ENCODE measurements at places on chromosomes 12 and 14. TPM values are rescaled to one million over a fixed set of nuclear protein-coding genes. Genes with fewer than 3 reads are reported as not detected.

GRCh38 chr12:52073531-52074381, 4.0 kb downstream of the ATG101 start:
- H3K27me3 ChIP-seq, result no peaks in the 10 kb centered on the region
- H3K4me1 ChIP-seq, result peaks cover 21% of the 10 kb centered on the region
- DNase-seq, result no peak
- no peak overlapping the region for H3K27ac ChIP-seq
- H3K4me3 ChIP-seq, result no peak overlapping the region
- H3K36me3 ChIP-seq, result peaks cover 35% of the 10 kb centered on the region

DNA sequence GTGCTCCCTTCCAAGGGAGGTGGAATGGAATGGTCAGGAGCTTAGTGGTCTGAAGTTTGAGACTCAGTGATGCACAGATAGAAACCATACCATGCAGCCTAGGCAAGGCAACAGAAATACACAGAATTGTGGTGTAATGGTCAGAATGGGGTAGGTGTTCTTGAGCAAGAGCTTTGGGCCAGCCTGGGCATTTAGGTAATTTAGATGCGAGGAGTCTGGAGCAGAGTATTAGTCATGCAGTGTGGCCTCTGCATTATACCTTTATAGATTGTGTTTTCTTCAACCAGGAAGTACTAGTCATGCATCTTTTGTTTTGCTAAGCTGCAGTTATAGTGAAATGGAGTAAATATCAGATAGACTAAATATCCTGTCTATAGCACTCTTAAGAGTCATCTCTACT, 118.3 kb downstream of the DAAM1 start:
- no peaks in the 10 kb centered on the region for H3K36me3 ChIP-seq
- DNase-seq, result no peak
- peaks cover 79% of the 10 kb centered on the region for H3K4me1 ChIP-seq
- no peak overlapping the region for H3K4me3 ChIP-seq
- peak overlapping the region; percentile 70 for H3K27ac ChIP-seq

GRCh38 chr12:117580718-117581062, 219.3 kb upstream of the NOS1 start:
- H3K4me3 ChIP-seq, result no peak overlapping the region
- no peaks in the 10 kb centered on the region for H3K36me3 ChIP-seq
- no peak overlapping the region for H3K27ac ChIP-seq
- peaks cover 19% of the 10 kb centered on the region for H3K4me1 ChIP-seq

DNA sequence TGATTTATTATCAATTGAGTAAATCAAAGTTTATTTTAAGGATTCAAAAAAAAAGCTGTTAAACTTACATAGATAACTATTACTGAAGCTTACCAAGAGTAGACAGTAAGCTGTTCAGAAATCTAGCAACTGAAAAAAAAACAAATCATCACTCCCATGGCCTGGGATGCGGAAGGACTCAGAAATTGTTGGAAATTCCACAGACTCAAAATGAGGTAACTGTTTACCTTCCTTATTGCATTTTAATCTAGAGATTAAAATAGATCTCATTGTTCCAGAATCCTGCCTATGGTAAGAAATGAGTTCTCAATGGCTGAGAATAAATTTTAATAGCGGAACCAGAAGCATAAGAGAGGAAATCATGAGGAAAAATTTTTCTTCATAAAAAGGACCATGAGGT, 87.2 kb downstream of the PPM1H start:
- no peaks in the 10 kb centered on the region for H3K4me1 ChIP-seq
- H3K36me3 ChIP-seq, result no peaks in the 10 kb centered on the region
- no peak for DNase-seq
- H3K27ac ChIP-seq, result no peak overlapping the region
- H3K4me3 ChIP-seq, result no peak overlapping the region

DNA sequence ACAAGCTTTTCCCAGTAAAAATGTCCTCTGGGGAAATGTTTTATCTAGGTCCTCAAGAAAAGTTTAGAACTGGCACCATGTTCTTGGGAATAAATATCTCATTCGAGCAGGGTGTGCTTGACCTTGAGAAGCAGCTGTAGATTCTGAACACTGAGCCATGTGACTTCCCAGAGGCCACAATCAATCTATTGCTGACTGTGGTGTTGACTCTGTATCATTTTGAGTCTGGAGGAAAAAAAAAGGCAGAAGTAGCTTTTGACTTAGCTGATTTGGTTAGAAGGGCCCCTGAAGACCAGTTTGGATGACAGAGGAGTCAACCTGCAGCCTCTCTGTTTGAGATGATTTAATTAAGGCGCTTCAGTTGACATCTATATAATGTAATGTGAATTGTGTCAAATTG, 592.4 kb upstream of the SEL1L start:
- H3K36me3 ChIP-seq, result no peaks in the 10 kb centered on the region
- DNase-seq, result no peak
- no peaks in the 10 kb centered on the region for H3K27me3 ChIP-seq
- no peaks in the 10 kb centered on the region for H3K4me1 ChIP-seq
- H3K4me3 ChIP-seq, result no peak overlapping the region

DNA sequence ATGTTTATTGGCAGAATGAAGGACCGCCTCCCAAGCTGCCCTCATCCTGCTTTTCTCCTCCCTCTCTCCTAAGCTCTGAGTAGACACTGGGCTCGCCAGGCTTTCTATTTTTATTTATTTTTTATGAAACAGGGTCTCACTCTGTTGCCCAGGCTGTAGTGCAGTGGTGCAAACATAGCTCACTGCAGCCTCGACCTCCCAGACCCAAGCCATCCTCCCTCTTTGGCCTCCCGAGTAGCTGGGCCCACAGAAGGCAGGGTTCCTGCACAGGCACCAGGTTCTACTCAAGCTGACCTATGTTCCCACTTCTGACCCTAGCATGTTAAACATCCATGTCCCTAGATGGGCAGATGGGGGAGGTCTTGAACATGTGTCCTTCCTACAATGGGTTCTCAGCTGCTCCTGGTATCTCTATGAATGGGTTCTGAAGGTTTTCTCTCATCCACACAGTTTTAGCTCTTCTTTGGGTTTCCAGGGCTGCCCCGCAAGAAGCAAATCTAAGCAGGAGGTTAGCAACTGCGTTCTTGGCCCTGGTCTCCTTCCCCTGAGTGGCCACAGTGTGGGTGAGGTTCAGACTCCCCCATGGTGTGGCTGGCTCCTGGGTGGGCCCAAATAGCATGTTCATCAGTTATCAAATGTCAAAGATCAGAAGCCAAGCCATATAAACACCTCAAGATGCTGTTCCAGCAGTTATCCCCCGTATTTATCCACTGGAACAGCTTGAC, 167.3 kb downstream of the ZFP36L1 start:
- no peak overlapping the region for H3K27ac ChIP-seq
- H3K4me3 ChIP-seq, result no peak overlapping the region
- H3K4me1 ChIP-seq, result peaks cover 25% of the 10 kb centered on the region
- no peaks in the 10 kb centered on the region for H3K27me3 ChIP-seq

DNA sequence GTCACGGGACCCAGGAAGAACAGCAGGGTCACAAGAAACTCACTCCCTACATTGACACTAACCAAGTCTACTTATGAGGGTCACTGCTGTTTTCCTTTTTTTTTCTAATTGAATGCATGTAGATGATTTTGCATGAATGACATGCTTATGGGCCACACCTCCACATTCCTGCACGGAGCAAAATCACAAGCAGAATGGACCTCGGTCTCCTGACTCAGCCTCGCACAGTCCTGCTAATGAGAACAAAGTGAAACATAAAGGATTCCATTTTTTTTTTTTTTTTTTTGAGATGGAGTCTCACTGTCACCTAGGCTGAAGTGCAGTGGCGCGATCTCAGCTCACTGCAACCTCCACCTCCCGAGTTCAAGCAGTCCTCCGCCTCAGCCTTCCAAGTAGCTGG, 12.3 kb downstream of the SCARB1 start:
- no peak overlapping the region for H3K4me3 ChIP-seq
- H3K27me3 ChIP-seq, result no peaks in the 10 kb centered on the region
- no peak for DNase-seq
- no peak overlapping the region for H3K27ac ChIP-seq
- peaks cover 17% of the 10 kb centered on the region for H3K4me1 ChIP-seq

- H3K27ac ChIP-seq, result no peak overlapping the region
- H3K4me1 ChIP-seq, result no peaks in the 10 kb centered on the region
- H3K27me3 ChIP-seq, result no peaks in the 10 kb centered on the region
- peaks cover 22% of the 10 kb centered on the region for H3K36me3 ChIP-seq
Observed at GRCh38 chr12:69602954-69603353, 7.8 kb downstream of the LRRC10 start.

DNA sequence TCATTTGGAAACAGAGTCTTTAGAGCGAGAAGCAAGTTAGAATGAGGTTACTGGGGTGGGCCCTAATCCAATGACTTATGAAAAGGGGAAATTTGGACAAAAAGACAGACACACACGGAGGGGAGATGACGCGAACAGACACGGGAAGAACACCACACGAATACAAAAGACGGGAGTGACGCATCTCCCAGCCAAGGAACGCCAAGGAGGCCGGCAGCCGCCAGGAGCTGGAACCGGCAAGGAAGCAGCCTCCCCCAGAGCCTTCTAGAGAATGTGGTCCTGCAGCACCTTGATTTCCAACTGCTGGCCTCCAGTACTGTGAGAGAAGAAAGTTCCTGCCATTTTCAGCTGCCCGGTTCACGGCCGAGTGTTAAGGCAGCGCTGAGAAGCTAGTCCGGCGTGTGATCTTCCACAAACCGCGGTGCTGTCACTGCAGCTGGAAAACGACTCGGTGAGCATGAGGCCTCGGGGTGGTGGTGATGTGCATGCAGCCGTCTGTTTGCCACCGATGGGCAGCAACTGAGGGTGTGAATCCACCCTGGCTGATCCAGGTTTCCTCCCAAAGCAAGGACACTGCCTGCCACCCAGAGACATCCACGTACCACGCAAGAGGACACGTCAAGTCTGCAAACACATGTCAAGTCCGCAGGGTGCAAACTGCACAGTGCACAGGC, 124.5 kb downstream of the NCOR2 start:
- no peak overlapping the region for H3K4me3 ChIP-seq
- H3K4me1 ChIP-seq, result no peaks in the 10 kb centered on the region
- H3K36me3 ChIP-seq, result peaks cover 18% of the 10 kb centered on the region
- H3K27ac ChIP-seq, result peak overlapping the region; percentile 71

- H3K27ac ChIP-seq, result no peak overlapping the region
- H3K4me1 ChIP-seq, result no peaks in the 10 kb centered on the region
- no peaks in the 10 kb centered on the region for H3K27me3 ChIP-seq
- no peaks in the 10 kb centered on the region for H3K36me3 ChIP-seq
- no peak overlapping the region for H3K4me3 ChIP-seq
- peak; percentile 67 for DNase-seq
Observed at GRCh38 chr12:91877022-91877421, 268.6 kb downstream of the BTG1 start.

GRCh38 chr12:58270966-58271705, 329.8 kb downstream of the ATP23 start:
- H3K27ac ChIP-seq, result no peak overlapping the region
- no peaks in the 10 kb centered on the region for H3K36me3 ChIP-seq
- no peaks in the 10 kb centered on the region for H3K27me3 ChIP-seq
- no peak for DNase-seq
- no peak overlapping the region for H3K4me3 ChIP-seq
- no peaks in the 10 kb centered on the region for H3K4me1 ChIP-seq

- peak overlapping the region; percentile 80 for H3K4me3 ChIP-seq
- peaks cover 32% of the 10 kb centered on the region for H3K4me1 ChIP-seq
- H3K27ac ChIP-seq, result peak overlapping the region; percentile 95
Observed at GRCh38 chr14:59481871-59482540, 2.2 kb downstream of the L3HYPDH start.

- no peaks in the 10 kb centered on the region for H3K27me3 ChIP-seq
- no peak overlapping the region for H3K27ac ChIP-seq
- H3K4me1 ChIP-seq, result no peaks in the 10 kb centered on the region
Observed at GRCh38 chr12:91023326-91024004, 18.7 kb upstream of the EPYC start.

DNA sequence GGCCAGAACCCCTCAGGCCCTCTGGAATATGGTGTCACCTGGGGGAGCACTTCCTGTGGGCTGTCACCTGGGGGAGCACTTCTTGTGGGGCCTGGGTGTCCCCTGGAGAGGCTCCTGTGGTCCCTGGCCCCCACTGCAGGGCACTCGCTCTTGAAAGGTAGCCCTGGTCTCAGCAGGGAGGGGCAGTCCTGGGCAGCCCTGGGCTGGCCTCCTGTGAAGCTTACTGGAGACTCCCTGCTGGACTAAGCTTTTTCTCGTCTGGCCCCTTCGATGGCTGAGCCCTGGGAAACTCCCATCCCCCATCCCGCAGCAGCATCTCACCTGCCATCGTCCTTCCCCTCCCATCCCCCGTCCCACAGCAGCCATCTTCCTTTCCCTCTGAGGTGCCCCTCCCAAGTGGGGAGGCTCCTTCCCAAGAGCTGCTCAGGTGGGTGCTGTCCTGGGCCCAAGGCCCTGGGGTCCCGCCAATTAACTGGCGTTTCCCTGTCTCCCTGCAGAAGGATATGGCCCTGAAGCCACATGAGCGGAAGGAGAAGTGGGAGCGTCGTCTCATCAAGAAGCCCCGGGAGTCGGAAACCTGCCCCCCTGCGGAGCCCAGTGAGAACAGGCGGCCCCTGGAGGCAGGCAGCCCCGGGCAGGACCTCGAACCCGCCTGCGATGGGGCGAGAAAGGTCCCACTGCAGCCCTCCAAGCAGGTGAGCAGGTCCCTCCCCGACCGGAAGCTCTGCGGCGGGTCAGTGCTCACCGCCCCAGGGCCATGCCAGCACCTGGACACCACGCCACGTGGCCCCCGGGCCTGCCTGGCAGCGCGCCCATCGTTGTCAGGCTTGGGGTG, 17.9 kb downstream of the FBRSL1 start:
- no peaks in the 10 kb centered on the region for H3K27me3 ChIP-seq
- peaks cover 47% of the 10 kb centered on the region for H3K4me1 ChIP-seq
- H3K4me3 ChIP-seq, result no peak overlapping the region
- no peak for DNase-seq

DNA sequence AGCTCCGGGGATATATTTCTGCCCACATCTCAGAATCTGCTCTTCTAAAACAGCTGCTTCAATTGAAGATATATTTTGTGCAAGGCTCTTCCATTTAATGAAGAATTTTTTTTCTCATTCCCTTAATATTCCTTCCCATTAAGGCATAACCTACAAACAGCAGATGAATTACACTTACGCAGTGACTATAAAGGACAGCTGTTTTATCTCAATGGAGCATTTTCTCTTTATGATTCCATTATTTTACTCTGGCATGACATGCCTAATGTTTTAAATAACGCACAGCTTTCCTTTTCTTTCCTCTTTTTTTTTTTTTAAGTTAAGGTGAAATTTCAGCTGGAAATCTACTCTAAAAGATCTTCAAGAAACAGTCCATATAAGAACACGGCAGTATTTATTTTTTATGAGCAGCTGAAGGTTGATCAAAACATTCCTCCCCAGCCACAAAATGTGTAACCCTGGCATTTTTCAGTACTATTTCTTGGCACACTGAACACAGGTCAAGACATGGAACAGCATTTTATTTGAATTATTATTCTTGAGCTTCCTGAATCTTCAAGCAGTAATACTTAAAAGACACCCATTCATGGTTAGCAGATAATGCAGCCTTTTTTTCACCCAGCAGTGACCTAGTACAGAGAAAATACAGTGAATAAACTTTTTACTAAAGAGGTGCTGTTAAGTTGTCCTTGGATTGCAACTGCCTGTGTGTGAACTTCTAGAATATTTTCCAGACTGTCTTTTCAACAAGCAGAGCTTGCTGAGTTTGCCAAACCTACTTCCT, 118.1 kb upstream of the FOXN3 start:
- DNase-seq, result no peak
- no peaks in the 10 kb centered on the region for H3K27me3 ChIP-seq
- peak overlapping the region; percentile 8 for H3K27ac ChIP-seq
- H3K4me1 ChIP-seq, result peaks cover 19% of the 10 kb centered on the region
- H3K36me3 ChIP-seq, result no peaks in the 10 kb centered on the region
- no peak overlapping the region for H3K4me3 ChIP-seq

Gene CFAP251
- 1.1 TPM for total RNA-seq
